ENCODE measurements at places on chromosomes 2 and 18. TPM values are rescaled to one million over a fixed set of nuclear protein-coding genes. Genes with fewer than 3 reads are reported as not detected.
A peak's percentile ranks its signal among the peaks of the same experiment; 100 is the strongest.

DNA sequence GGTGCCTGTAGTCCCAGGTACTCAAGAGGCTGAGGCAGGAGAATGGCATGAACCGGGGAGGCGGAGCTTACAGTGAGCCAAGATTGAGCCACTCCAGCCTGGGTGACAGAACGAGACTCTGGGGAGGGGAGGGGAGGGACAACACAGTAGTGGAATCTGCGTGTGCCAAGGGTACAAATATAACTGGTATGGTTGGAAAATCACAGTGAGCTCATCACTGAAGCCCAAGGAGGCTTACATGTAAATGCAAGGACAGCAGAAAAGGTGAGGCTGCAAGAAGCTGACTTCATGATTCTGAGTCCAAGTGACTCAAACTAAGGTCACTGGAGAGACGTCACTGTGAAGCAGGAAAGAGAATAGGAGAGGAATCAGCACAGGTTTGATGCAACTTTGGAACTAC lies 9.2 kb downstream of the SEPTIN10 start:
- DNase-seq = no peak

DNA sequence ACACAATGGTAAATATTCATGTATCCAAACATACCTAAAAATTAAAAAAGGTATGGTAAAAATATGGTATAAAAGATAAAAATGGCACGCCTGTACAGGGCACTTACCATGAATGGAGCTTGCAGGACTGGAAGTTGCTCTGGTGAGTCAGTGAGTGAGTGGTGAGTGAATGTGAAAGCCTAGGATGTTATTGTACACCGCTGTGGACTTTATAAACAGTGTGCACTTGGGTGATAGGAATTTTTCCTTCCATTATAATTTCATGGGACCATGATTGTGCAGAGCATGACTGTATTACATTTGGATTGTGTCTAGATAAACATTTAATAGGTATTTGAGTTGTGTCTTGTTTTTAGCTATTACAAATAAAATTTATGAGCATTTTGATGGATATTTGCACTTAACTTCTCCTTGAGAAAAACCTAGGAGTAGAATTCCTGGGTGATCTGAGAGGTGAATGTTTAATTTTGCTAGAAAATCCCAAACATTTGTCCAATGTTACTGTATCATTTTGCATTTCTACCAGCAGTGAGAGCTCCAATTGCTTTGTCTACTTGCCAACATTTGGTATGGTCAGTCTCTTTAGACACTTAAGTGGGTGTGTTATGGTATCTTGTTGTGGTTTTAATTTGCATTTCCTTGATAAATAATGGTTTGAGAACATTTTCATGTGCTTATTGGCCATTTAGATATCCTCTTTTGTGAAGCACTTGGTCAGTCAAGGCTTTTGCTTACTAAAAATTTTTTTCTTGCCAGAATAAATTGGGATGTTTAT lies 81.7 kb downstream of the BCL2L11 start:
- no peak for DNase-seq

- no peak for DNase-seq
Measured at GRCh38 chr2:100286318-100286717, 36.0 kb downstream of the LONRF2 start.

DNA sequence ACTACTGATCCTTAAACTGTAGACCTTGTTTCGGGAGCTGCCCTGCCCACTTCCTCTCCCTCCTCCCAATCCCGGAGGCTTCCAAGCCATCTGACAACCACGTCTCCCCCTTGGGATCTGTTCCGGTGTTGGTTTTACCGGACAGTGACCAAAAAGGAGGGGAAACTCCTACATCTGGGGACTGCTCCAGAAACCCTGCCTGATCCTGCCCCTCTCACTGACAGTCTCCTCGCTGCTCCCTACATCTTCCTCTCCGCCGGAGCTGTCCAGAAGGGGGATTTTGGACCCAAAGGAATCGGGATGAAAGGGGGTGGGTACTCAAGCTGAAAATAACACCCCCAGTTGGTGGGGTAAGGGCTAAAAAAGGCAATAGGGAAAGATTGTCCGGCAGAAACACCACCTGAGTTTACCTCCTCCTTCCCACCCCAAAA lies 1.5 kb downstream of the INO80D start:
- DNase-seq = peak; percentile 27

DNA sequence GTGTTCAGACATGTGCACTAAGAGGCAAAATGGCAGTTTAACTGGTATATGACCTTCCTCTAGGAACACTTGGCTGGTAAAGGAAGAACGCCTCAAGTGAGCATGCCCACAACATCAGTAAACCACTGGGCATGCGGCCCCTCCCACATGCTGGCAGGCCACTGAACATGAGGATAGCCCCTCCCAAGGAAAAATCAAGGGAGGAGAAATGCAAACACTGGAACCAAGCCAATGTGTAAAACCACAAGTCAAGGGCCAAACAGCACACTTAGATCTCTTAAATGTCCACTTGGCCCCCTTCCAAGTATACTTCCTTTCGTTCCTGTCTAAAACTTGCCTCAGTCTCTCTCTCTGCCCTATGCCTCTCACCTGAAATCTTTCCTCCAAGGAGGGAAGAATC lies 980.8 kb downstream of the TSN start:
- DNase-seq = no peak

DNA sequence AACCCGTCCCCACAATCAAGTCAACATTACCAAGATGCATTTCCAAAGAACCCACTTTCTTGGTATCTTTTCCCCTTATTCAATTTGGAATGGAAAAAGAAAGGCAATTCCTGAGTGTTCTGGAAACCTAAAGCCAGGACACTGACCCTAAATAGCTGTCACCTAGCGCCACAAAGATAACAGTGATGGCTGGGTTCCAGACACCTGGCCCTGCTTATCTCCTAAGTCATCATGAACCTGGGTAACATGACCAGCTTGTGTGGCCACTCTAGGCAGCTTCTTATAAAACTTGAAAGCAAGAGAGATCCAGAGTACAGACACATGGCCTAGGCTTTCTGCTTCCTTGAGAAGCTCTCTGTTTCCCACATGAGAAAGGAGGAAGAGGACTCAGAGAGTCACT lies 95.4 kb downstream of the BOD1L2 start:
- no peak for DNase-seq

DNA sequence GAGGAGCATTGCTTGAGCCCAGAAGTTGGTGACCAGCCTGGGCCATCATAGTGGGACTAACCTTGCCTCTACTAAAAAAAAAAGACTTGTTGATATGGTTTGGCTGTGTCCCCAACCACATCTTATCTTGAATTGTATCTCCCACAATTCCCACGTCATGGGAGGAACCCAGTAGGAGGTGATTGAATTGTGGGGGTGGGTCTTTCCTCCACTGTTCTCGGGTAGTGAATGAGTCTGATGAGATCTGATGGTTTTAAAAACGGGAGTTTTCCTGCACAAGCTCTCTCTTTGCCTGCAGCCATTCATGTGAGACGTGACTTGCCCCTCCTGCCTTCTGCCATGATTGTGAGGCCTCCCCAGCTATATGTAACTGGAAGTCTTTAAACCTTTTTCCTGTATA lies 47.0 kb downstream of the PROC start:
- no peak for DNase-seq

DNA sequence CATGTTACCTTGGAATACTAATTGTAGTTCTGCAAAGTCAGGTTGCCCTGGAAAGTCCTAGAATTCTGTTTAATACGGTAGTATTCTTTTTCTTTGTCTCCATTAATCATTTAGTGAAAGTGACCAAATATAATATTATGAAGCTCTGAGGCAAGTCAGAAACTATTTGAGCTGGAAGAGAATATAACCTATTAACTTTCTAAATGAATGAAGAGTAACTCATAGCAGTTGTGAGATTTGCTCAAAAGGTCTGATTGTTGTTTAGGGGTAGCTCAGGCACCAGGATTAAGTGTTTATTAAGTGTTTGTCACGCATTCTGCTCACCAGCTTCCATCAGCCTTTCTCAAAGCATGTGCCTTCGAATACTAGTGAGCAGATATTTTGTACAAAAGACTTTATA lies 46.7 kb upstream of the SERPINE2 start:
- no peak for DNase-seq

DNA sequence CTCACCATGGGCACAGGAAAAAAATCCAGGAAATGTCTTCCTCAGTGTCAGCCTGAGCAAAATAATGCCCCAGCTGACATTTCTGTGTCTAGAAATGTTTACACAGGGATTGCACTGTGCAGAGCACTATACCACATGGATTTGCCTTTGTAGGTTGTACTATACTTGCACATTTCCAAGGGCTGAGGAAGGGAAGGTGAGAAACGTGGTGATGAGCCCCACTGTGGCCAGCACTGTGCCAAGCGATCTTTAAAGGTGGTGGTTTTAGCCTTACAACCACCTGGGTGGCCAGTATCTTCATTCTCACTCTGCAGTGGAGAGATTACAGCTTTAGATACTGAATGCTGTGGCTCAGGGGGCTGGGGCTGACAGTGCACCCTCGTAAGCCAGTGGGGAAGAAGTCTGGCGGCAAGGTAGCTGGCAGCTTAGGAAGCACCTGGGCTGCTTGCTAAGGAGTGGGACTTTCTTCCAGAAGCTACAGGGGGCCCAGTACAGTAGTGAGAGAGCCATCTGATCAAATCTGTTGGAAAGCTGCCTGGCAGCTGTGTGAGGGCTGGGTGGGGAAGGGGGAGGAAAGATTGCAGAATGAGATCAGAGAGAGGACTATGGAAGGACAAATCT lies 81.4 kb upstream of the MSH2 start:
- DNase-seq = no peak

DNA sequence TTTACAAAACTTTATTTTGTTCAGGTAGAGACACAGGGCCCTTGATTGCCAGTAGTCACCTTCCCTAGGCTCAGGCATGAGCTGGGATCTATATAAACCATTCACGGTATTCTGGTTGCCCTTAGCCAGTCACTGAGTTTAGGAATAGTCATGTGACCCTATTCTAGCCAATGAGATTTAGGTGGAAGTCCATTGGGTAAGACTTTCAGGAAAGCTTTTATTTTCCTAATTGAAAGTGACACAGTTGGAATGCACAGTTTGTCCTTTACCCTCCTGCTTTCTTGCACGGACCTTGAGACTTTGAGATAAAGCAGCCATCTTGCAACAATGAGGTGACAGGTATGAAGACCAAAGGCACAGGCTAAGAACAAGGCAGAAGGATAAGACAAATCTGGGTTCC lies 21.5 kb downstream of the SLC4A5 start:
- no peak for DNase-seq

DNA sequence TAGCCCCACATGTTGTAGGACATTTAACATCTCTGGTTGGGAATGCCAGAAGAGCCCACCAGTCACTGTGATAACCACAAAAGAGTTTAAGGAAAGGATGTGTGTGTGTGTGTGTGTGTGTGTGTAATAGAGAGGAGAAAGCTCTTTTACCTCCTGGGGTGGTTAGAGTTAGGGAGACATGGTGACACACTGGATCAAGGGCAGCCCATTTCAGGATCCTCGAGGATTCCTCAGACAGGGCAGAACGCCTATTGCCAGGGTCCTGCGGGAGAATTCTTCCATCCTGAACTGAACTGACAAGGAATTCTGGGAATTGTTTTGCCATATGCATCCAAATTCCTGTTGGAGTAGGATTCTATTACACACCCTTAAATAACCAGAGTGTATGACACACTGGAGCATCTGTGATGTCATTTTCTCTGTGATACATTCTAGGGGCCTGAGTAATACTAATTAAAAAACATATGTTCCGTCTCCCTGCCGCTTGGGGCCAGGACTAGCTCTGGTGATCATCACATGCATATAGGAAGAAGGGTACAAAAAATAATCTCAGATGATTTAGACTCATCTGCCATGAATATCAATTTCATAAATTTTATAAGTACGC lies 156.4 kb upstream of the MMADHC start:
- no peak for DNase-seq

DNA sequence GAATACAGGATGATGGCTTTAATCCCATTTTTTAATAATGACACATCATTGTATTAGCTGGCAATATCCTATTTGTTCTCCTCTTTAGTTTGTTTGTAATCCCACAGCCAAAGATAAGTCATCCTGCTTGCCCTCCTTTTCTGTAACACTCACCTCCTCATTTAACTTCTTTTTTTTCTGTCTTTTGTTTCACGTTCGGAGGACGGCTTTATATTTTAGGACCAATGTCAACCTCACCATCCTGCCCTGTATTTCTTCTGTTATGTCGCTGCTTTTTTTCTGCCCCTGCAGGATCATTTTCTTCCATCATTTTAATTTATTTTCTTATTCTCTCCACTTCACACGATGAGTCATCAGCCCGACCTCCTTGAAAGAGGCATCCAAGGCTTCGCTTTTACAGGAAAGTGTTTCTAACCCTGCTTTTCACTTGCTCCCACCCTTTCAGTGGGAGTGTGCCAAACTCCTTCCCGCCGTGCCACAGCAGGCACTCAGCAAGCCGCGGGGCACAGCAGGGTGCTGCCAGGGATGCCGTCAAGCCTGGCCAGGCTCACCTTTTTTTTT lies 11.4 kb downstream of the RAB31 start:
- no peak for DNase-seq

DNA sequence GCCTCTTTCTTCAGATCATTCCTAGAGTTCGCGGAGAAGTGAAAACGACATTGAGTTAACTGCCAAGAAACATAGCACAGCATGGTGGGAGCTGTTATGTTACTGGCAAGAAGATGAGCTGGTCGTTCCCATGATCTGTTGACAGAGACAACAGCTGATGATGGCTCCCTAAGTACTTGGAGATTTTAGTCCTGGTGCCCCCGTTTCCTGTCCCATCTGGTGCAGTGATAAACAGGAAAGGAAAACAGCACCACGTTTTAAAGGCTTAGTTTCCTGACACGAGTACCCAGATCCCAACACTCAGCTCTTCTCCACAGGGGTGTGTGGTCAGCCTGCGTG lies 56.4 kb upstream of the KCNG2 start:
- DNase-seq = no peak

HAT1 gene
- total RNA-seq = 74.3 TPM

PPP4R3B gene
- total RNA-seq = 56.0 TPM

All from thymus (tissue), 14 donors.